ENCODE measurements at places on chromosomes 3 and 15. TPM values are rescaled to one million over a fixed set of nuclear protein-coding genes. Genes with fewer than 3 reads are reported as not detected.

PLA2G4E gene
- total RNA-seq = 8.8 TPM

ZNF662 gene
- total RNA-seq = 6.6 TPM

PCNP gene
- 96.3 TPM for total RNA-seq

DNA sequence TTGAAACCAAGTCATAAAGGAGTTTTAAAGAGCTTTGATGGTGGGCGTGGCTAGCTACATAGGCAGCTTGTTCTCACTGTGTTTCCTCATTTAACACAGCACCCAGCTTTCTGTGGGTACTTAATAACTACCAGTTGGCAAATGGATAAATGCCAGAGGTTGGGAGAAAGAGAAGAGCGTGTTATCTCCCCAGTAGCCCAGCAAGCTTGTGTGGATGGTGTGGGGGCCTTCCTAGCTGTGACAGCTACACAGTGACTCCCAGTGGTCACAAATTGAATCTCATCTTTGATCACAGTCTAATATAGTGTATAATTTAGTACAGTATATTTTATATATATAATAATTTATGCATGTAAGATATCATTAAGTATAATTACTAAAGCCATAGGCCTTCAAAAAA lies 984.1 kb downstream of the EPHA3 start:
- DNase-seq = no peak
- no peaks in the 10 kb centered on the region for H3K4me1 ChIP-seq
- H3K27me3 ChIP-seq = no peaks in the 10 kb centered on the region

DNA sequence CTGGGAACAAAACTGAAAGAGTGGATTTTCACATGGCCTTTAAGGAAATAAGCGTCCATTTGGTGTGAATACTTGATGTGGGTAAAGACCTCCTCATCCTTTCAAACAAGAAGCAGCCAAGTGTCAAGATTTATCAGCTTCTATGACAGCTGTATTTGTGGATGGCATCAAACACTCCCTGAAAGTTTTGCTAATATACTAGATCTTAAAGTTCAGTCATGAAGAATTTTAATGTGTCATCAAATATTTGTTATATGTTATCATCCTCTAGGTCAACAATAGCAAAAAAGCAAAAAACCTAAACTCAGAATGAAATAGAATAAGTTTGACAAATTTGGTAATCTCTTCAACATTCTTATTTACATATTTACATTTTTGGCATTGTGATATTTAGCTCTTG lies 29.1 kb upstream of the LYSMD4 start:
- no peak overlapping the region for H3K4me3 ChIP-seq
- DNase-seq = no peak
- H3K4me1 ChIP-seq = no peaks in the 10 kb centered on the region
- no peak overlapping the region for H3K27ac ChIP-seq
- no peaks in the 10 kb centered on the region for H3K27me3 ChIP-seq

- H3K4me3 ChIP-seq = no peak overlapping the region
- no peaks in the 10 kb centered on the region for H3K4me1 ChIP-seq
- DNase-seq = no peak
Observed at GRCh38 chr3:20140881-20141280, 45.1 kb downstream of the SGO1 start.

KCNMB2 gene
- 1.5 TPM for total RNA-seq

DNA sequence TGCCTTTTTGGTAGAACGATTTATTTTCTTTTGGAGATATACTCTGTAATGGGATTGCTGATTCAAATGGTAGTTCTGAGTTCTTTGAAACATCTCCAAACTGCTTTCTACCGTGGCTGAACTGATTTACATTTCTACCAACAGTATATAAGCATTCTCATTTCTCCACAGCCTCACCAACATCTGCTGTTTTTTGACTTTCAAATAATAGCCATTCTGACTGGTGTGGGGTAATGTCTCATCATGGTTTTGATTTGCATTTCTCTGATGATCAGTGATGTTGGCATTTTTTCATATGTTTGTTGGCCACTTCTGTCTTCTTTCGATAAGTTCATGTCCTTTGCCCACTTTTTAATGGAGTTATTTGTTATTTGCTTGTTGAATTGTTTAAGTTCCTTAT lies 154.0 kb downstream of the ABHD5 start:
- H3K4me1 ChIP-seq = no peaks in the 10 kb centered on the region
- no peaks in the 10 kb centered on the region for H3K27me3 ChIP-seq
- H3K27ac ChIP-seq = no peak overlapping the region
- H3K4me3 ChIP-seq = no peak overlapping the region
